Motor neuron (in vitro differentiated cells): ENCODE measurements at places on chromosomes 7 and 10.

DNA sequence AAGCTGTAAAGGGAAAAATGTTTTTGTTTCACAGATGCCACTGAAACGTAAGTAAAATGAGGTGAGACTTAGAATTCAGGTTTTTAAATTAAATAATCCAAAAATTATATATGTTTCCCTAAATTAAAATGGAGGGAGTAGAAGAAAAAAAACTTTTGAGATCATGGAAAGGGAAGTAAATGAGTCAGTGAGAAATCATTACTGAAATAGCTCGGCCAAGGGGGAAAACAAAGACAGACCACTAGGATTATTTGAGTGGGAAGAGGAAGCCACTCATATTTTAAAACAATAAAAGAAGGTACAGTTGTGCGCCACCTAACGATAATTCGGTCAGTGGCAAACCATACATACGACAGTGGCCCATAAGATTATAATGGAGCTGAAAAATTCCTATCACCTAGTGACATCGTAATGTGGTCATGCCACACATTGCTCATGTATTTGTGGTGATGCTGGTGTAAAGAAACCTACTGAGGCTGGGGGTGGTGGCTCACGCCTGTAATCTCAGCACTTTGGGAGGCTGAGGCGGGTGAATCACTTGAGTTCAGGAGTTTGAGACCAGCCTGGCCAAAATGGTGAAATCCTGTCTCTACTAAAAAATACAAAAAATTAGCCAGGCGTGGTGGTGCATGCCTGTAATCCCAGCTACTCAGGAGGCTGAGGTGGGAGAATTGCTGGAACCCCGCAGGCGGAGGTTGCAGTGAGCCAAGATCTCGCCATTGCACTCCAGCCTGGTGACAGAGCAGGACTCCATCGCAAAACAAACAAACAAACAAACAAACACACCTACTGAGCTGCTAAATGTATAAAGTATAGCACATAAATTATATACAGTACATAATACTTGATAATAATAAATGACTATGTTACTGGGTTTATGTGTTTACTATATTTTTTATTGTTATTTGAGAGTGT is 64.7 kb downstream of the MKX start:
- ATAC-seq: no peak

GRCh38 chr10:121406823-121407545 is 191.3 kb downstream of the FGFR2 start:
- ATAC-seq: no peak

DNA sequence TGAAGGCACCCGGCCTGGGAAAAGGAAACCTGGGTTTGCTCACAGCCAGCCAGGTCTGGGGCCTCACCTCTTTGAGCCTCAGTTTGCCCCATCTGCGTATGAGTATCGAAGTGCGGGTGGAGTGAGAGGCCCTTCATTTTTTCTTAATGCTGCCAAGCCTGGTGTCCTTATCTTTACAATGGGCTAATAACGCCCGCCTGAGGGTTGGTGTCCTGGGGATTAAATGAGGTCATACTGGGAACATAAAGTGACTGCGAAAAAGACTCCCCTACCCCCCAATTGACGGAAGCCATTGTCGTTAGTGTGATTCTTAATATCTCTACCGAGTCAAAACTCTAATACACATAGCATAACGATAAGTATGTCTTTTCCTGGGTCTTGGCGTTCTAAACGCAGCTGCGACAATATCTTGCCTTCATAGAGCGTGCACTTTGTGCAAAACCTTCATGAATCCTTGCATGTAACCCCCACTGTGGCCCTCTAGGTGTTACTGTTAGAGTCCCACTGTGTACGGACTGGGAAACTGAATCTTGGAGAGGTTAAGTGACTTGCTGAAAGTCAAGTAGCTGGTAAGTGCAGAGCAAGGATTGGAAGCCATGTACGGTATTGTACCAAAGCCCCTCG is 11.4 kb upstream of the GRB10 start:
- ATAC-seq: no peak

DNA sequence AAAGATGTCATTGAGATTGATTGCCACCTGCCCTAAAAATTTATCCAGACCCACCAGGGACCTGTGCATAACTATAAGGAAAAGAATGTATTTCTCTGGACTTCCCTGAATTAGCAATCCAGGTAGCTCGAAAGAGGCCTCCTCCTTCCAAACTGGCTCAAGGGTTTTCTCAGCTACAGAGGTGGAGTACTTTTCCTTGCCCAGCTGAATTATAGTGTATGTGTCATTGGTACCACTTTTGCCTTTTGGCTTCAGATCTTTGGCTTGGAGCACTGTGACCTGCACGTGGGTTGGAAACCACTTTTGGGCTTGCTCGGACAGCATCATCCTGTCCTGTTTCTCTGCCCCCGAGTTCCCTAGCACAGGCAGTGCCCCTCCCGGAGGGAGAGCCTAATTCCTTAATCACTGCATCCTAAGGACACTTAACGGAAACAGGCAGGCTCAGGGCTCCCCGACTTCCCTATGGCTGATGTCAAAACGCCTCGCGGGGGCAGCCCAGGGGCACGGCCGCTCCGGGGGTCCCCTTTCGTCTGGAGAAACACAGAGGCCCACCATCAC is 825 bp downstream of the RAB11FIP2 start:
- ATAC-seq: no peak

DNA sequence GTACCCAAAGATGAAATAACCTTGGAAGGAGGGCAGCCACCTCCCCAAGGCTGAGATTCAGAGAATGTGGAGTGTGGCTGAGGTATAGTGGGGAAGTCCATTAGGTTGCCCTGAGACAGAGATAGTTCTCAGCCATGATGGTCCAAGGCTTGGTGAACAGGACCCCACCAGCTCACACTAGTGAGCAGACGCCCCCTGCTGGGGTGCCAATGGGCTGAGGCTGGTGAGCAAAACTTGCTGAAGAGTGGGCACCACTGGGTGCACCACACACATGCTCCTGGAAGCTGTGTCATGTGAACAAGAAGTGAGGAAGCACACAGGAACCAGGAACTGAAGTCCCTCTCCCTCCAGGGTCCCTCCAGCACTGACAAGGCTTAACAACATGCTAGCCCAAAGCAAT is 8.9 kb downstream of the FBXL13 start:
- no peak for ATAC-seq

DNA sequence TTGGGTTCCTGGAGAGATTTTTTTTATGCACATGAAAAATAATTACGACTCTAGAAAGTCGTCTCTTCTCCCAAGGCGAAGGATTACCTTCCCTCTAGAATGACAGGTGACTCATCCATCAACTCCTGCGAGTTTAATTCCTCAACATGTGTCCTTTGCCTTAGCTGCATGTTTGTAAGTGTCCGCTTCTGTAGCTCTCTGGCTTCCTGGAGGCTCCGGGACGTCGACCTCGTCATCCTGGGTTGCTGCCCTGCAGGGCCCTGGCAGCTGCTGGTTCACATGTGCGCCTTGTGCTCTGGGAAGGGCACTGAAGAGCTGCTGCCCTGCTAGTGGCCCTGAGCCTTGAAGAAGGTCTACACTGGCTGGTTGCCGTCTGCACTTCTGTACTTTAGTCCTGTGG is 210.2 kb downstream of the MLLT10 start:
- no peak for ATAC-seq

GRCh38 chr7:134548877-134549276 is at the start of gene AKR1B15:
Gene AKR1B15 (plus strand): TSS chr7:134549110. CDS start chr7:134564620, 15,510 bp downstream.
- ATAC-seq: no peak

DNA sequence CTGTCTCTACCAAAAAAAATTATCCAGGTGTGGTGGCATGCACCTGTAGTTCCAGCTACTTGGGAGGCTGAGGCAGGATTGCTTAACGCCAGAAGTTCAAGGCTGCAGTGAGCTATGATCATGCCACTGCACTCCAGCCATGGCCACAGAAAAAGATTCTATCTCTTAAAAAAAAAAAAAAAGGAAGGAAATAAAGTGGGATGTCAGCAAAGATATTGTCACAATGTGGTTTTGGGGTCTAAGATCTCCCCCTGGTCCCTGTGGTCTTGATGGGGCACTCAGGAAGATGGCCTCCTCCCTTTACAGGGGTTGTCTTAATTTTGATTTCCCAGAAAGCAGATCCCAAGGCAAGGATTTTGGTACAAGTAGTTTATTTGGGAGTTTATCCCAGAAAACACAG is 7.4 kb upstream of the KAZALD1 start:
- no peak for ATAC-seq

- ATAC-seq: no peak
Measured at GRCh38 chr10:87866412-87866974, 3.1 kb downstream of the PTEN start.

DNA sequence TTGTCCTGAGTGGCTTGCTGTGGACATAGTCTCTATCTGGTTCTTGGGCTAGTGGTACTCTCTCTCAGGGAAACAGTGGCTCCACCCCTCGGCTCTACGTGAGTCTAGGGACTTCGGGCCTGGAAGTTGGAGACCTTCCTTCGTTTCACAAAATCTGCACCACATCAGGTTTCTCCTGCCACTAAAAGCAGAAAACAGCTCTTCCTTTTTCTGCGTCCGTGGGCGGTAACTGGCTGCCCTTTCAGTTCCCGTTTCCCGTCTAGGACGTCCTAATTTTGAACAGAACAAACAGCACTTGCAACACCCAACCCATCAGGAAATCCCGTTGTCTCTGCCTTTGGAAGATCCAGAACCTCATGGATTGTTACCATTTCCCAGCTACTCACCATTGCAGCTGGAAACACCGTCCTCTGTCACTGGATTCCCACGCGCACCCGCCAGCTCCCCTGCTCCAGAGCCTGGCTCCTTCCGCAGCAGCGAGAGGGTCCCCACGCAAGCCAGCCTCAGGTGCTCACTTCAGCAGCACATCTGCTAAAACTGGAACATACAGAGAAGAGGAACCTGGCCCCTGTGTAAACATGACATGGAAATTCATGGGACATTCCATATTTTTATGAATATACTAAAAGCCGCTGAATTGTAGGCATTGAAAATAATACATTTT is 311.4 kb upstream of the AKR1E2 start:
- no peak for ATAC-seq

DNA sequence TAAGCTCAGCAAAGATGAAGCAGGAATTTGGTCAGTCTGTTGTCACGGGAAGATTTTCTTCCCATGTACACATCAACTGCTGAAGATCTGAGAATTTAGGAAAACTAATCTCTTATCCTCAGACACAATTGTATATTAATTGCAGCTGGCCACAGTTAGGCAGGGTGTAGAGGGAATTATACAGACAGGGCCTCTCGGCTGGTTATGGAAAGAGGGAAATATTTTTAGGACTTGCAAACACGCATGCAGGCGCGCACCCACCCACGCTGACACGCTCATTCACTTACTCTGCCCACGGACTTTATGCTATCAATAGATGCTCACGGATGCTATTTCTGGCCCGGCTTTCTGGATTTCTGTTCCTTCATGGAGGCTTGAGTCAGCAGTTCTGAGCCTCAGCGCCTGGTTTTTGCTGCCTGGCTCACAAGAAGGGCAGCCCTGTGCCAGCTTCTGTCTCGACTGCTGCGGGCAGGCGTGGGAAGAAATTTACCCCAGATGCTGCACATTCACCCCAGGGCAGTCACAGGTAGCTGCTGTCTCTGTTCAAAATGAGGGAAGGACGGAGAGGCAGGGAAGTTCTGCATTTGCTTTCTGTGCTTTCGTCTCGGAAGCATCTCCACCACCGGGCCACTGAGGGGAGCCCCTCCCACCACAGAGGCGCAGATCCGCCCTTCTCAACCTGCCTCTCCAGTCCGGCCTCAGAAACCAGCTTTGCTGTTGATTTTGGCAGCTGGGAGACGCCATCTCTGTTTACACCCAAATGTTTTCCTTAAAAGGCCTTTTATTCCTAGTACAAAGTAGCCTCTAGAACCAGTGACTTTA is 116.3 kb upstream of the BTBD16 start:
- peak; percentile 40 for ATAC-seq

GRCh38 chr7:101557978-101558741 is 70.9 kb downstream of the MYL10 start:
- ATAC-seq: no peak

GRCh38 chr7:30320392-30320791 is 36.0 kb downstream of the ZNRF2 start:
- ATAC-seq: no peak

DNA sequence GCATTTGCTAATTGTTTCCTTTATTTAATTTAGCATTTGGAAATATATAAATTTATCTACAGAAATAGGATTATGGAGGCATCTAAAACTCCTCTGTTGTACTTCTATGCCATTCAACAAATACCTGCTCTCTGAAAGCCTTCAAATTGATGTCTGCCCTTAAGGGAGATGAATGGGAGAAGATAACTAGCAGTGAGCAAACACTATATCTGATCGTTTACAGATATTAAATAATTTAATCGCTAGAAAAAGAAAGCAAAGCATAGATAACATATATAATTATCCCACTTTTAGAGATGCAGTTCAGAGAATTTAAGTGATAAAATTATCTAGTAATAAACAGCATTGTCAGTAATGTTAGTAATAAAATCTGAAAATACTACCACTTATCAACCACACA is 524.9 kb downstream of the NRG3 start:
- no peak for ATAC-seq

DNA sequence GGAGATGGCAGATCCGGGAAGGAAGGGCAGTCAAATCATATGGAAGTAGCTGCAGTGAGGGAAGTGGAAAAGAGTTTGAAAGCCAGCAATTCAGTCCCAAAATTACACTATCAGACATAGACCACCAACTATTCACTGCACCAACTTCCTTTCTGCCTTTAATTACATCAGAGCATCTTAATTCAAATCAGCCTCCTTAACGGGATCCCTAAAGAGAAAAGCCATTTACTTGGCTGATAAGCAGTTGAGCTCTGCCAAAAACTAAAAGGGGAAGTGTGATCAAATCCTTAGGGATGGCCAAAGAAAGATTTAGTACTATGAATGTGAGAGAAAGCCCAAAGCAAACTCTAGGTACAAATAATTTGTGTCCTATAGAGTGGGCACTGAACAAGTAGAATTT is 110.4 kb downstream of the AMPH start:
- ATAC-seq: no peak

GRCh38 chr10:129678186-129678585 is 211.1 kb downstream of the MGMT start:
- ATAC-seq: no peak

DNA sequence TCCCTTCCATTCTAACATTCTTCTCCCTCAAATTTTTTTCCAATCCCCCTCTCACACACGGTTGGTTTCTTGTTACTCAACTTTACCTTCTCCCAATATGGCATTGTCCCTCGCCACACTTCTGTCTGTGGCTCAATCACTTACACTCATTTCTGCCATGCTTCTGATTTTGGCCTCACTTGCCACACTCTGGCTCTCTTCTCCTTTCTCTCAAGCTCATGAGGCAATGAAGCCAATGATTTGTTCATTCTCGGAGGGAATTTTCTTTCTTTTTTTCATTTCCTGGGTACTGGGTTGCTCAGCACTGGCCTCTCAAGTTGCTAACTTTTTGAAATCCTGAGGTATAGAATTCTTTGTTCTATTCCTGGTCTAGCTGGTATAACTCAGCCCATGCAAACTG is 4.0 kb upstream of the MYOZ1 start:
- no peak for ATAC-seq
